ENCODE measurements at places on chromosomes 13 and 19.
A peak's percentile ranks its signal among the peaks of the same experiment; 100 is the strongest.

GRCh38 chr19:51251468-51251820 lies 564 bp downstream of the SIGLECL1 start:
- no peak for DNase-seq

DNA sequence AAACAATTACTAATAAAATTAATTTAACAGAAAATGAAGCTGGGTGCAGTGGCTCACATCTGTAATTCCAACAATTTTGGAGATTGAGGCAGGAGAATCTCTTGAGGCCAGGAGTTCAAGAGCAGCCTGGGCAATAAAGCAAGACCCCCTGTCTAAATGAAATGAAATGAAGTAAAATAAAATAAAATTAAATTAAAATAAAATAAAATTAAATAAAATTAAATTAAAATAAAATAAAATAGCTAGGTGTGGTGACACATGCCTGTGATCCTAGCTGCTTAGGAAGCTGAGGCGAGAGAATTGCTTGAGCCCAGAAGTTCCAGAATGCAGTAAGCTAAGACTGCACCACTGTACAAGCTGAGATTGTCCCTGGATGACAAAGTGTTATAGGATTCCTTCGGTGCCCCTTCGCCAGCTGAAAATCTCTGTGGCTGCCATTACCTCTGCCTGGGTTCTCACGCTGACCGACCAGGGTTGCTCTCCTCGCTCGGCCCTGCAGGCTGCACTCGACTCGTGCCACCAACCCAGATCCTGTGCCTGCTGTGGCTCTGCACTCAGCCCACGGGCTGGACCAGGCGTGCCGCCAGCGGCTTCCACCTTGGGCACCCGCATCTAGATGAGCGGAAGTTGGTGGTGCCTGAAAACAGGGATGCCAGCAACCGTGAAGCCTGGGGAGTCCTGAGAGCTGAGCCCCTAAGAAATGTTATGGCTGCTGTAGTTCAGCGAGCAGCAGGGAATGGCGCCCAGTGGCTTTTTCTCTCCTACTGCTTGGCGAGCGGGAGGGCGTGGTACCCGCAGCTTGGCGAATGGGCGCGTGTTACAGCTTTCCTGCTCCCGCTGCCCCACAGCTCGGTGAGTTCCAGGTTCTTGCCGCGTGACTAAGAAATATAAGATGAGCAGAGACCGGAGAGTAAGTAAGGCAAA lies 539.2 kb upstream of the PCDH9 start:
- no peak for DNase-seq

- no peak for DNase-seq
Observed at GRCh38 chr19:30217461-30217860, 154.7 kb upstream of the ZNF536 start.

DNA sequence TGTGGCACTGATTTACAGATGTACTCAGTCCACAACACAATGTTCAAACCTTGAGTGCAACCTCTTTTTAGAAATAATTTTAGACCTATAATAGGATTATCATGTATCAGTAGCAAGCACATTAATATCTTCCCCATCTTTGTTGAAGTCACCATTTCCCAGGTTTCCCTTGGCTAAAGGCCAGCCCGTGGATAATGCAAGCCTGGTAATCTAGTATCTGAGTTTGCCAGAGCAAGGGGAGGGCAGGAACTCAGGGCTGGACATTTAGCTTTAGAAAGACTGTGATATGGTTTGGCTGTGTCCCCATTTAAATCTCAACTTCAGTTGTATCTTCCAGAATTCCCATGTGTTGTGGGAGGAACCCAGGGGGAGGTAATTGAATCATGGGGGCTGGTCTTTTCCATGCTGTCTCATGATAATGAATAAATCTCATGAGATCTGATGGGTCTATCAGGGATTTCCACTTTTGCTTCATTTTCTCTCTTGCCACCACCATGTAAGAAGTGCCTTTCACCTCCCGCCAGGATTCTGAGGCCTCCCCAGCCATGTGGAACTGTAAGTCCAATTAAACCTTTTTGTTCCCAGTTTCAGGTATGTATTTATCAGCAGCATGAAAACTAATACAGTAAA lies 37.7 kb downstream of the SLC6A16 start:
- no peak for DNase-seq

DNA sequence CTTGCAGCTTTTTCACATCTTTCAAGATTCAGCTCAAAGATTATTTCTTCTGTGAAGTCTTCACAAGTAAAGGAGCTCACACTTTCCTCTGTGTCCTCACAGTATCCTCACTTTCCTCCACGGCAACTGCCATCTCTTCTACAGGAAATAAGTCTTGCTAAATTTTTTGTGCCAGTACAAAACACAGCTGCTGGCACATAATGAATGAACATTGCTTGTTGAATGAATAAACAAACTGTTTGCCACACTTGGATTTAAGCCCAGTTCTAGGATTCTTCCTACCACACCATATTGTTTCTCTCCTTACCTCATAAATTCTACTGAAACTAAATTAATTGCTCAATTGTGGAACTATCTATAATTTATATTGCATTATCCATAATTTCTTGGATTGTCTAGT lies 59.5 kb downstream of the RAP2A start:
- no peak for DNase-seq

- DNase-seq = no peak
Observed at GRCh38 chr19:31595521-31595920, 246.3 kb upstream of the TSHZ3 start.

DNA sequence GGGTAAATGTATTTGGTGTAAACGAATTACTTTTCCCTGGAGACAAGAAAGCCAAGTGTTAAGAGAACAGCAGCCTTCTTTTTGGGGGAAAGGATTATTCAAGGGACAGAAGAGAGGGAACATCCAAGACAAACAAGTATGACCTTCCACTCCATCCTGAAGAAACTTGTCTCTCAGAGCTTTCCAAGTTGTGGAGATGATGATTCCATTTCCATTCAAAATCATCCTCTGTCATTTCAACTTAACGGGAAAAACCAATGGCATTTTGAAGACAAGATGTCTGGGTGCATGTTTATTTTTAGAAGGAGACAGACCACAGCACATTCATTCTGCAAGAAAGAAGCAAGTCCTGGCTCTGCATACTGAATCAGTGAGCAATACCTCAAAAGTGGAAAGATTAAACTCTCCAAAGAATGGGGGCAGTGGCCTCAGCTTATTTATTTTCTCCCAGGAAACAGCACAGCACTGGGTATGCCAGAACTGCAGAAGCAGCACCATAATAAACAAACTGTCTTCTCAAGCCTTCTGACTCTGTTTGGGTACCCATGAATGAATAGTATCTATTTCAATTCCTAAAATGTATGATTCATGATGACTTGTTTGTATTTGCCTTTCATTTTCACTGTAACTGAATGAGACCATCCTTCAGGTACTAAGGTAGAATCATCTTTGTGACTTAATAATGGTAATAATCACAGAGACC lies 541.0 kb downstream of the RFC3 start:
- no peak for DNase-seq

DNA sequence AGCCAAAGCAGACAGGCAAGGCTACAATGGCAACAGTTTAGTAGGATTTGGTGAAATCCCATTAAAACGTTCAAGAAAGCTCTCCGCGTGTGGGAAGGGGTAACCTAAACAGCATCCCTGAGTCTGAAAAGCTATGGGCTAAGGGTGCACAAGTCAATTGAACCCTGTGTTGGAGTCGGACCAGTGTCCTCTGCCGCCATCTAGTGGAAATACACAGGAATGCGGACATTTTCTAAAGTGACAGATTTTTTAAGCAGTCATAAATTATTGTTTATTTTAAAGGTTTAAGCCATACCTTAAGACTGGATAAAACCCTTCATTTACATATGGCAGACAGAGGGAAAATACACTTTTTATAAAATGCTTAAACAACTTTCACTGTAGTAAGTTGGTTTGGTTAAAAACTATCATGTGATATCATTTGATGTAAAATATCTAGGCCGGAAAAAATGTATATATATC lies 26.5 kb upstream of the LSM14A start:
- DNase-seq = peak; percentile 43

DNA sequence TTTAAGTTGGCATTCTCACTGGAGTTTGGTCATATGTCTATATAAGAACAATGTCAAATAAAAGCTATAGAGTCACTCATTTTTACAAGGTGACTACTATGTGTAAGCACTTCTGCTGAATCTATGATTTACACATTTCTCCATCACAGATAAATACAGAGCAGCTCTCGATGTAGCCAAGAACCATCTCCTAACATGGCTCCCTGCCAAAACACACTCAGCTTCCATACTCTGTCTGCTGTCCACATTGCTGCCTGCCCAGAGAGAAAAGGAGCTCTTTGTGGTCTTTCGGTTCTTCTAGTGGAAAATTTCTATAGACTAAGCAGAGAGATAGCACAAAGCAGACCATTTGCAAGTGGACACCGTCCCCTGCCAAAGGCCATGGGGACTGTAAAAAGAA lies 190.9 kb upstream of the KLF12 start:
- no peak for DNase-seq

GRCh38 chr13:46861959-46862358 lies 34.9 kb downstream of the HTR2A start:
- DNase-seq = no peak

GRCh38 chr13:39038569-39039030 lies 344 bp downstream of the NHLRC3 start:
- DNase-seq = peak; percentile 37

GRCh38 chr13:24194447-24194846 lies 33.9 kb downstream of the SPATA13 start:
- no peak for DNase-seq

DNA sequence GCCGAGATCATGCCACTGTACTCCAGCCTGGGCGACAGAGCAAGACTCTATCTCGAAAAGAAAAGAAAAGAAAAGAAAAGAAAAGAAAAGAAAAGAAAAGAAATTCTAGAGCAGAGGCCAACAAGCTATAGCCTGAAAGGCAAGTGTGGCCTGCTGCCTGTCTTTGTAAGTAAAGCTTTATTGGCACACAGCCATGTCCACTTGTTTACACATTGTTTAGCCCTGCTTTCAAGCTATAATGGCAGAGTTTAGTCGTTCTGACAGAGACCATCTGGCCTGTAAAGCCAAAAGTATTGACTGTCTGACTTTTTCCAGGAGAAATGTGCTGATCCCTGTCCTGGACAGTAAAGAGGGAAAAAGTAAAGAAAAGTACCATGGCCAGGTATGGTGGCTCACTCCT lies 18.3 kb downstream of the NWD1 start:
- no peak for DNase-seq

DNA sequence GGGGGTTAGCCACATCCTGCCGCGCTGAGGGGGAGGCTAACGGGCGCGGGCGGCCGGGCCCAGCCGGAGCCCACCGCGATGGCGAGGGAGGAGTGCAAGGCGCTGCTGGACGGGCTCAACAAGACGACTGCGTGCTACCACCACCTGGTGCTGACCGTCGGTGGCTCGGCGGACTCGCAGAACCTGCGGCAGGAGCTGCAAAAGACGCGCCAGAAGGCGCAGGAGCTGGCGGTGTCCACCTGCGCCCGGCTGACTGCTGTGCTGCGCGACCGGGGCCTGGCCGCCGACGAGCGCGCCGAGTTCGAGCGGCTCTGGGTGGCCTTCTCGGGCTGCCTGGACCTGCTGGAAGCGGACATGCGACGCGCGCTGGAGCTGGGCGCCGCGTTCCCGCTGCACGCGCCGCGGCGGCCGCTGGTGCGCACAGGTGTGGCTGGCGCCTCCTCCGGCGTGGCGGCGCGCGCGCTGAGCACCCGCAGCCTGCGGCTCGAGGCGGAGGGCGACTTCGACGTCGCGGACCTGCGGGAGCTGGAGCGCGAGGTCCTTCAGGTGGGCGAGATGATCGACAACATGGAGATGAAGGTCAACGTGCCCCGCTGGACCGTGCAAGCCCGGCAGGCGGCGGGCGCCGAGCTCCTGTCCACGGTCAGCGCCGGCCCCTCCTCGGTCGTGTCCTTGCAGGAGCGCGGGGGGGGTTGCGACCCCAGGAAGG lies 692 bp downstream of the RGS9BP start:
- DNase-seq = no peak

- DNase-seq = no peak
Observed at GRCh38 chr13:97583907-97584497, 150.0 kb downstream of the RAP2A start.

GRCh38 chr13:106145070-106145469 lies 390.4 kb downstream of the EFNB2 start:
- no peak for DNase-seq

- DNase-seq = no peak
Observed at GRCh38 chr13:86986448-86986847, 684.7 kb upstream of the SLITRK5 start.

- no peak for DNase-seq
Observed at GRCh38 chr13:63124863-63125262, 1709.2 kb upstream of the PCDH20 start.

GRCh38 chr13:102328909-102329308 lies 72.9 kb downstream of the FGF14 start:
- no peak for DNase-seq

DNA sequence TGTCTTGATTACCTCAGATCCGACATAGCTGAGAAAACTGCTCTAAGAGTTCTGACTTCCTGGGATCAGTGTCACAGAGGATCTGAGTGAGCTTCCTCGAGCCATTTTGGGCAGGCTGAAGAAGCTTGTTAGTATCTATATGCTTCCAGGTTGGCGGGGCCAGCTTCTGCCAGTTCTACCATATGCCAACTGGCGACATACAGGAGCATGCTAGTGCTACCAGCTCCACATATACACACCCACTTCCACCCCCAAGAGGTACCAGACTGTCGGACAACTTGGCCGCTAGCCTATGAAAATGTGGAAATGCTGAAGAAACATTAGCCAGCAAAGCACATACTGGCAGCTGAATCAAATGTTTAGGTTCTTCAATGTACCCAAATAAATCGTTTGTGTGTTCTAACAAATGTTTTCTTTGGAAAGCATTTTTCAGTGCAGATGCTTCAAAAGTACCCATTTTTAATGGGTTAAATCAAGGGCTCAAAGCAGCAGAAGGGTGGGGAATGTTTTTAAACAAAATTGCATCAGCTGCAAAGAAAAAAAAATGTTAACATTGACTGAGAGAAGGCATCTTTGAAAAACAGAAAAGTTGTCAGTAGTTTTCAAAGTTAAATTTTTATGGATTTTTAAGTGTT lies 163.7 kb downstream of the KLF12 start:
- no peak for DNase-seq

DNA sequence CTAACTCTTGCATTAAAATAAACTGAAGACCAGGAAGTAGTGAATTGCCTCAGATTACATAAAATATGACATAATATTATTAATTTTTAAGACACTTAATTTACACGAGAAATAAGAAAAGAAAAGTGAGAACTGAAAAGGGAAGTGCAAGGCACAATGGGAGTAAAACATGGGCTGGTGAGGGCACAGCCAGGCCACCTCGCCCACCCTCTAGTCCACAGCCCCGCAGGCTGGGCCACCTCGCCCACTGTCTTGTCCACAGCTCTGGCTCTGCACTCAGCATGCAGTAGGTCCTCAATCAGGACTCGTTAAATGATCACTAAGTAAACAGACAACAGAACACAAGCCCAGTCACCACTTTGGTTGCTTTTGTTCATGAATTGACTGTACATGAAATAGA lies 67.8 kb upstream of the ARHGEF7 start:
- DNase-seq = no peak

GRCh38 chr13:100671389-100672182 lies 3.0 kb downstream of the TMTC4 start:
- DNase-seq = no peak

GRCh38 chr13:74166261-74167004 lies 32.2 kb upstream of the KLF12 start:
- no peak for DNase-seq

GRCh38 chr19:38304352-38304865 lies 358 bp downstream of the C19orf33 start:
- DNase-seq = no peak
